ENCODE measurements at places on chromosomes 11 and 22.

DNA sequence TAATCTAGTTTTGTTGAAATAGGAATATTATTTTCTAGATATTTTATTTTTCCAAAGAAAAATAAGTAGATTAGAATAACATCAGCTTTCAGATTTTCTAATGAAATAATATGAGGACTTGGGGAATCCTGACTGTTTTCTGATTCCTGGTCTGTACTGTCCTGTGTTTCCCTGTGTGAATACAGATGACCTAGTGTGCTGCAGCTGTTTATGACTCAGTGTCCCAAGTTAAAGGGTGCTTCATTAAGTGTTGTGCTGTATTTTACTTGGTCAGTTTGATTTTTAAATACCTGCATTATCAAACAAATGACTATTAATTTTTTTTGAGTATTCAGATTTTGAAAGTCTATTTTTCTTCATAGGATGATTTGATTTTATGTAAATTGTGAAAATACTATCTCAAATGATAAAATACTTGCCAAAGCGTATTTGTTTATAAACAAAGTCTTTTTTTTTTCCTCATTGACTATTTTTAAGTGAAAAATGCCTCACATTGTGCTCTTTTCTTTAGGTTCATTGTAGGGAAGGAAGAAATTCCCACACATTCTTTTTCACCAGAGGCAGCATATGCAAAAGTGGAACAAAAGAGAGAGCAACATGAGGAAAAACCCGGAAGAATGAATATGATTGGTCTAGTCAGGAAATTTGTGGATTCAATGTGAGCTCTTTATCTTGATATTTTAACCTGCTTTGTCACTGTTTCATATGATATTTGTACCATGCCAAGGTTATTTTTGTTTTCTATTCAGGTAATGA is 264.2 kb downstream of the TMEM135 start:
- DNase-seq: no peak

- DNase-seq: no peak
Measured at GRCh38 chr11:58921778-58922390, 17.4 kb upstream of the GLYATL1 start.

GRCh38 chr22:47443836-47444745 is 681.6 kb downstream of the TBC1D22A start:
- DNase-seq: no peak

- no peak for DNase-seq
Measured at GRCh38 chr11:30521297-30522071, 64.7 kb downstream of the MPPED2 start.

Measured in astrocyte of the hippocampus (primary cell).